ENCODE measurements at places on chromosomes 3 and 15.

GRCh38 chr15:33028495-33028894, 166.0 kb downstream of the FMN1 start:
- DNase-seq: no peak

DNA sequence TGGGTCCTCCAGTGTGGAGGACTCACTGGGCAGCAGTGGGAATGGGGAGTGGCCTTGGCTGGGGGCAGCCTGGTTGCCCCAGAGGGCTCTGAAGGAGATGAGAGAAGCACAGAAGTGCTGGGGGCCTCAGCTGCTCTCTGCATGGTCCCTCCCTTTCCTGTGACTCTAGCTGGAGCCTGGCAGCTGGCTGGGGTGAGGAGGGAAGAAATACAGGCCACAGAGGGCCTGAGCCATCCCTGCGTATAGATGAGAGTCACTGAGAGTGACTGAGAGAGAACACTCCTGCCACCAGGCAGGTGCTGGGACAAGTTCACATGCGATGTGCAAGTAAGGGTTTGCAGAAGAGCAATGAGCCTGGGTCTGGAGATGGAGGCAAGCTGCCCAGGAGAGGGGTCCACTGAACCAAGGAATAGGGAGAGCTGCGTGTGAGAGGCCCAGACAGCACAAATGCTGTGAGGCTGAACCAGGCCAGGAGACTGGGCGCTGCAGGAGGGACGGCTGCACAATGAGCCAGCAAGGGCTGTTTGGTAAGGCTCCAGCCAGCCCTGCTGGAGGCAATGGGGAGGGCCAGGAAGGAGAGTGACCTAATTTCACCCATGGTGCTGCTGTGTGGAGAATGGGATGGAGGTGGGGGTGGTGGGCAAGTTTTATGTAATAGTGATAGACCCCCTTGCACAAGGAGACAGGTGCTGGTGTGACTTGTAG, 87.2 kb downstream of the CLSTN2 start:
- DNase-seq: no peak

DNA sequence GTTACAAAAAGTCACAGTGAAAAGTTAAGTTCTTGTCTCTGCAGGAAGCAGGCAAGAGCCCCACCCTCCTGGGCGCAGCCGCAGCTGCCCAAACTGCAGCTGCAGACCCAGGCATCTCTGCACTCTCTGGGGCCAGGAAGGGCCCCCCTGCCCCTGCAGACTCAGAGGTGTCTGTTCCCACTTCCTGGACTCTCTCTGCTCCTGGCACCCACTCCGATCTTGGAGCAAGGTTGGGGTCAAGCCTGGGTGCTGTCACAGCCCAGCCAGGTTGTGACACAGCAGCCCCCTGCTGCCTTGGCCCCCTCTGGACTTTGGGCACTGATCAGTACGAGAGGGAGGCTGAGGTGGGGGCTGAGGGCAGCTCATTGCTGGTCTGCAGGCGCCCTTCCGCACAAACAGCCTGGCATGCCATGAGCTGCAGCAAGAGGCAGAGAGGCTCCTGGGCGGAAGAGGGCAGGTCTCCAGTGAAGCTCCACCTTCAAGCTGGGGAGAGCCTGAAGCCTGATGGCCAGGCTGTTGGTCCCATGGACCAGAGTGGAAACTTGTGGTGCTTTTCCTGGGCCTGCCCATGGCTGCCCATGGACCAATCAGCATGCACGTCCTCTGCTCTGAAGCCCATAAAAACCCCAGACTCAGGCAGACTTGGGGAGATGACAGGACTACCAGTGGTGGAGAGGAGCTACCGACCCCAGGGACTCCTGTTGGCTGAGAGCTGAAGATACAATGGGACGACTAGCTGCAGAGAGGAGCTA, 42.9 kb upstream of the LRRFIP2 start:
- no peak for DNase-seq

DNA sequence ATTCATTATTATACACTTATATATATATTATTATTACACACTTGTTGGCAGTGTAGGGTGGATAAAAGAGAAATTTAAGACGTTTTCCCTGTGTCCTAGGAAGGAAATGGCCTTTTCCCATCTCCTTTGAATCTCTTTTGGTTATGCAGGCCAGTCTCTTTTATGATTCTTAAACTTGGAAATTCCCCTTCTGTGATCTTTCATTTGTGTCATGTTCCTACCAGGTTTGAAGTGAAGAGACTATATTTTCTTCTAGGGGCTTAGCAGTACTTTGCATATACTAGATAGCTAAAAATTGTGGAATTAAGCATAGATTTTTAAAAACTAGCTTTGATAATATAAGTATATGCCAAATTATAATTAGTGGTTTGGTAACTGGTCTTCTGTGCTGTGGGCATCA, 58.5 kb downstream of the BBX start:
- no peak for DNase-seq

- no peak for DNase-seq
These were observed 61.7 kb downstream of the BOC start for GRCh38 chr3:113273011-113273410.

GRCh38 chr3:87227835-87228144, 681 bp downstream of the CHMP2B start:
- DNase-seq: no peak

DNA sequence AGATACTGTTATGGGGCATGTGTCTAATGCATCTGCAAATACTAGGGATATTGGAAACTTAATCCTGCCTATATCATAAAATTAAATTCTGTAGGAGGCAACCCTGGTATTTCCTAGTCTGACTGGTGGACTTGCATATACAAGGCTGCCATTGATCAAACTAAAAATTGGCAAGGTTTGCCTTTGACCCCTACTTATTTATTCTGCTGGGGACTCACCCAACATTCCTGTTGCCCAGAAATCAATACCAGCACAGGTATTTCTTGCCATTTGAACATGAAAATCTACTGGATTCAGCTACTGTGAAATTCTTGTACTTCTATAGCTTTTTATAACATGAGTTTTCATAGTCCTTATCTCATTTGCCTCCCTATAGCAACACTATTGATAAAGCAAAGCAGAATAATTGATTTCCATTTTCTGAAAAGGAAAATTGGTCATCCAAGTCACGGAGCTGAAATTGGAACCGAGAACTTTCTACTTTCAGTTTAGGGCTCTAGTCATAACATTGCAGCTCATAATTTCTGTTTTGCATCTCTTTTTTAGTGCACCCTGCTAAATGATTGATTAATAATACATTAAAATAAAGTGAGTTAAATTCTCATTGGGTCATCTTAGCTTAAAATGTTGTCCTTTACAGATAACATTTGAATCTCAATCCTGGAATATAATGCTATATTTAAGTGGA, 365.2 kb downstream of the MFSD1 start:
- no peak for DNase-seq

- no peak for DNase-seq
These were observed 525 bp upstream of the FSTL1 start for GRCh38 chr3:120451272-120451761.

DNA sequence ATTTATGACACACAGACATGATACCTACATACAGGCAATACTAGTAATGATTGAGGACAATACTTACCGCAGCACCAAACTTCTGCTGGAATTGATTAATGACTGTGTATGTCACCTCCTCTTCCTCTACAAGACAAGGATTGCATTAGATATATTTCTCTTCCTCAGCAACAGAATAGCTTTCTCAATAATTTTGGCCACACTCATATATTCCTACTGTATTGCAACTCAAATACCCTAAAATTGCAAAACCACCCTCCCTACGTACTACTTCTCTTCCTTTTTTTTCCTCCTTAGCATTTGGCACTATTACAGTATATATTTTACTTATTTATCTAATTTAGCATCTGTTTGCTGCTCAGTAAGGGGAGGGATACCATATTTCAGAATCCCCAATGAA, 14.8 kb downstream of the EXD1 start:
- no peak for DNase-seq

DNA sequence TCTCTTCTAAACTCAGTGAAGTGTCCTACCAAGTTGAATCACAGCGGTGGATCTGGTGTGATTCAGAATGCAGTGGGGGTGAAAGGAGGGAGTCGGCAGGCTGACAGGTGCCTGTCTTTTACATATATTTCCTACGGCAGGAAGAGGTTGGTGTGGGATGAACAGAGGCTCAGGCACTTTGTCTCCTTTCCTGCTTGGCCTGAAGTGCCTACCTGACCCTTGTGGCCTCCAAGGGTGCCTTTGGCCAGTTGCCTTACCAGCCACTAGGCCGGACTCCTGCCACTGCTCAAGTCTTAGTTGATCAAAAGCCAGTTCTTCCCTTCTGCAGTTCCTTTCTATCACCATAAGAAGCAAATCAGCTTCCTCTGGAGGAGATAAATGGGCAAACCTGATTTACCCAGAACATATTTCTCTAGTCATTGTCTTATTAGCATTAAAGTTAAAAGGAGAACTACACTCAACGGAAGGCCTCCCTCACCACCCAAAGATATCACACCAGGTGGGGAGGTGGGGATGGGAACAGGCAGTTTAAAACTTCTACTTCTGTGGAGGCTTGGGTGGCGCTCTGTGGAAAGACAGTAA, 52.1 kb downstream of the CRTC3 start:
- DNase-seq: no peak

DNA sequence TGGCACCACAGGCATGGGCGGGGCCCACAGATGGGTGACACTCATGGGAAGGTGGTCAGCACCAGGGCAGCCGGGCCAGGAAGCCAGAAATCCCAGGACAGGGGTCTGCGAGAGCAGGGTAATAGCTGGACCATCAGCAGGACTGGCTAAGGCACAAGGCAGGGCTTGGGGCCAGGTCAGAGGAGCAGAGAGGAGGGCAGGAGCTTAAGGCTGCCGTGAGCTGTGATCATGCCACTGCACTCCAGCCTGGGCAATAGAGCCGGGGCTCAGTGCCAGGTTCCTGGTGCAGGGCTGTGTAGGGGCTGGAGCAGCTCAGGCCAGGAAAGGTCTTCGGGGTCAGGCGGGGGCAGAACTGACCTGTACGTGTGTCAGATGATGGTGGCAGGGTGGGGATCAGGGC, 64.2 kb upstream of the LINGO1 start:
- DNase-seq: no peak

DNA sequence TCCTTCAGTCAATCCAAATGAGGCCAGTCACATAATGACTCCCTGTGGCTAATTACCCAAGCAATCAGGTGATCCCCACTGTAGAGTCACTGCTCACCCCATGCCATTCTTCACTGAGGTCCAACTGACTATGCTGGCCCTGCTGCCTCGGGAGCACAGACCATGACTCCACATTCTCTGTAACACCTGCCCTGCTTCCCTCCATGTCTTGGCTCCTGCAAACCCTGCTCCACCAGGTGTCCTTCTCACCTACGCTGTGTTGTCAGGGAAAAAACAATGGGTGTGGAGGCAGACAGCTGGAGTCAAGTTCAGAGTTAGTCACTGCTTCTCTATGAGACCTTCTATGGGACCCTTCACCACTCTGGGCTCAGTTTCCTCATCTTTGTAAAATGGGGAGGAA, 6.1 kb upstream of the SFMBT1 start:
- DNase-seq: no peak

DNA sequence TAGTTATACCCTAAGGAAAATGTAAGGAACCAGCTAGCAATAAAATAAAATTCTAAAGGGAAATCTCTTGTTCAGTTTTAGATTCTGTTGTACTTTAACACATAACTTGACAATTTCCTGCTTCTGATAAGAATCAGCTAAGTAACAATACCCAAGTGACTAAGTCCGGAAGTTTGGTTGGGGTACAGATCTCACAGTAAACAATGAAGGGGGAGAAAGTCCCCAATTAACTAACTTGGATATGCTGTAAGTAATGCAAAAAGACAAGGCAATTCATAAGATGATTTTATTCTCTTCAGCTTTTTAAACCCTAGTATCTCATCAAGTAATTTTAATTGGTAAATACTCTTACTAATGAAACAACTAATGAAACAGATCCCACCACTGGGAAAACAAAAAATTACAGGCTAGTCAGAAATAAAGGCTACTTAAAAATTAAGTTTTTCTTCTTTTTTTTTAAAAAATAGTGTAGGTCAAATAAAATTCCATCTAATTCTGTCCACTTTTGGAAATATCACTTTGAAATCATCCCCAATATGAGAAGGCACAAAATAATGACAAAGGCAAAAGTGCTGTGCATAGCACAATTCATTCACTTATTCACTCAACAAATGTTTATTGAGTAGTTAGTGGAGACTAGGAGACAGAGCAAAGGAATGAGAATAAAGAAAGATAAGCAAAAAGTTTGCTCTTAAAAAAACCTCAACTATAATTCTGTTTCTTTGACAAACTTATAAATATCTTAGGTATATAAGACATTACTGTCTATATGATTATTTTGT, 37.8 kb upstream of the IL20RB start:
- peak; percentile 82 for DNase-seq

DNA sequence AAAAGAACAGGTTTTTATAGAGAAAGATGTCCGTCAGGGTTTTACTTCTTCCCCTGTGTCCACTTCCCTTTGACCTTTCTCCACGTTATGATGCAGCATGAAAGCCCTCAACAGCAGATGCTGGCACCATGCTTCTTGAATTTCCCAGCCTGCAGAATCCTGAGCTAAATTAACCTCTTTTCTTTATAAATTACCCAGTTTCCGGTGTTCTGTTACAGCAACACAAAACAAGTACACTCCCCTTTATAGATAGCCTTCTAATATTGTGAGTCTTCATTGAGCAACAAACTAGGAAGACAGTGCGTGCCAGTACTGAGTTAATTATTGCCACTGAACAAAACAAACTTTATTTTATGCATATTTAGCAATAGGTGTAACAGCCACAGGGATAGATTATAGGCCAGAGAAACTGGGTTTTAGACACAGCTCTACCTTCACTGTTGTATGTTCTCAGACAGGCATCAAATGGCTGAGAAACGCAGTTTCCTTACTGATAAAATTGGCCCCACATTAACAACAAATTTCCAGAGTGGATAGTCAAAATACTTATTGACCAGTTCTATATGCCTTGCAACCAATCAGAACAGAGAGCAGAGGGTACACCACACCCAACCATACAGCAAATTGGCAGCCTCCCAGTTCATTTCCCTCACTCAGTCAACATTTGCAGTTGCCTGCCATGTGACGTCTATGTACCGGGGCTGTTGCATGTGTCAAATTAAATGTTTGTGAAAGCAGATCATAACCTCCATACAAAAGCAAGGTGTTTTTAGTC, 14.4 kb upstream of the TBL1XR1 start:
- no peak for DNase-seq

DNA sequence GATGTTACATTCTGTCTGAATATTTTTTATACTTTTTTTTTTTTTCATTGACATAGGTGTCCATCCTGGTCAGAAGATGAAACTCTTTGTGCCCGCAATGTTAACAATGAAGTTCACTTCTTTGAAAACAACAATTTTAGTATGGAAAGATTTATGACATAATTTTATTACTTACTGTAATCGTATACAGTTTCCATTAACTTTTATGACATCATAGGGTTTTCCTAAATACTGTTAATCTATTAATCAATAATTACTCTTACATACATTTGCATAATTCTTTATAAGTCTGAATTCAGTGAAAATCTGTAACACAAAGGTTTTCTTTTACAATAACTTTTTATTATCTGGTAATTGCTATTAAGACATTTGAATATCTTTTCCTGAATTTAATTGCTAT, 17.7 kb downstream of the EIF2A start:
- DNase-seq: no peak
